NCI-H2171 treated with DMSO at 0.1 percent for 48 hours (cell line): ENCODE measurements at places on chromosomes 7 and 10.

- no peak for DNase-seq
Measured at GRCh38 chr10:42975005-42975493, 101.8 kb upstream of the RET start.

DNA sequence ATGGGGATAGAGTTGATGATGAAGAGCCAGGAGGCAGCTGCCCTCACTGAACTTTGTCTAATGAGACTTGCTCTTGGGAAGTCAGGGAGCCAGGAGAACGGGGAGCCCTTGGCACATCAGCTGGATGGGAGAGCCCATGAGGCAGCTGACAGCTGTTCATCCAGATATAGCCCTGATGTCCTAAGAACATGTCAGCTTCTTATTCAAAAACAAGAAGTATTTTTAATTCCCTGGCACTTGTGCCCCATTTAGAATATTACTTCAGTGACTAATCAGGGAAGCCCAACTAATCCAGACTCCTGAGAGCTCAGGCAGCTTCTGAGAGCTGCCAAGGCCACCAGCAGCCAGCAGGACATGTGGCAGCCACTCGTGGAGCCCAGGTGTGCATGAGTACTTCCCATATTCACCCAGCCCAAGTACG is 363.4 kb downstream of the GRID1 start:
- DNase-seq = no peak

DNA sequence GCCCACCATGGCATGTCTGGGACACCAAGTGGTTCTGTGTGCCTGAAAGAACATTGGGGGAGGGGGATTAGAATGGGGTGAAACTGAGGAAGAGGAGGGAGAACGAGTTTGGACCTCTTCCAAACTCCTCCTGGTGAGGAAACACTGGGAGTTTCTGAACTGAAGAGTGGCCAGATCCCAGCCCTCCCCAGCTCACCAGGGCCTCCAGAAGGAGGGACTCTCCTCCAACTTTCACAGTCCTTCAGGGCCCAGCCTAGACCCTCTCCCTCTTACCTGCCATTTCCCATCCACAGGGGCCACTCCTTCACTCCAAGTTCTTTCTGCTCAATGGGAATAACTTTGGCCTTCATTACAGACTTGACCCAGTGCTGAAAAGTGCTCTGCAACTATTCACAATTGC is 132.0 kb upstream of the FOXK1 start:
- DNase-seq = no peak

DNA sequence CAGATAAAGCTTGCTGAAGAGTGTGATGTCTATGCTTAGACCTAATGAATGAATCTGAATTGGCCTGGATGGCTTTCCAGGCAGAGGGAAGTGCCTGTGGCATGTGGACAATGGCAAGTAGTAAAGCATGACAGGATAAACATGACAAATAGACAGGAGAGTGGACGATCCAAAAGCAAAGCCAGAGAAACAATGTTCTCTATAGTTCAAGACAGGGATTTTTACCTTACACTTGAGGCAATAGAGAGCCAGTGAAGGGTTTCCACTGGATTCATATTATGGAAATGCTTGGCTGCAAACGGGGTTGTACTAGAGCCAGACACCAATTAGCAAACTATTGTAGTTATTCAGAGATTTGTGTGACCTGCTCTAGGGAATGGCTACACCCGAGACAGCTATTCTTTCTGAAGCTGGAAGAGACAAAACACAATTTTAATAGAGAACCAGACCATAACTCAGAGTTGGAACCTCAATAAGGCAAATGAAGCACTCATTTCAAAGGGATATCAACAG is 2.3 kb downstream of the AGMO start:
- DNase-seq = no peak

DNA sequence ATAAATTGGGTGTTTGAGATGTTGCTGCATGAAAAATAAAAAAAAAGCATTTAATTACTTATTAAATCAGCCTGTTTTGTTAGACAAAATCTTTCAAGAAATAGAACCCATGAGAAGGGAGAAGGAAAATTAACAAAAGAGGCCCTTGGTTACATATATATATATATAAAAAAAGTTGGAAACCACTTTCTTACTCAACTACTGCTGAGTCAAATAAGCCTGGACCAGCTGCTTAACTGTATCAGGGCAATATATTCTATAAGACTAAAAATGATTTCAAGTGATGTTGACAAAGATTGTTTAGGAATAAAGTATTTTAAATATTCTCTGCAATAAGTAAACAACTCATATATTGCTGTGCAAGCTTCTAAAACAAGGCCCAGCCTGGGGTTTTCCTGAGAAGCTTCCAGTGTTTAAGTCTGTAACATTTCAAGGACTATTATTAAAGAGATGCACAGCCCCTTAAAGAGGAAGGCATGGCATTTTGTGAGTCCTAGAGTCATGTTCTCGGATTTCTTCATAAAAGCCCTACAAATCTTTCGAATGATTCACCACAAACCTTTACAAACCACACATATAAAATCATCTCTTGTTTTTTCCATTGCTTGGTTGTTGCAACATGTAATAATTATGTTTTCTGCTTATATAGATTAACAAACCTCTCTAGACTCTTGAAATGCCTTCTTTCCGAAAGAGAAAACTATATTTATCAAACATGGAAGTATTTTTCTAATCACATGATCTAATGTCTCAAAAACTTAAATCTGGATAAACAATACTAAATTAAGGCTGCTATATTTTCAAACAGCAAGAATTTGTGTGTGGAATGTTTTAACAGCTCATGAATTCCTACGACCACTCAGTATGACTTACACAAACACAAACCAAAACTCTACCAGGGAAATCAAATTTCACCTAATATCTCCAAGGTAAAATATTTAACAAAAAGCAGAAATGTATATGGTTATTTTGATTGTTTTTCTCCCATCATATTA is 14.3 kb downstream of the JAZF1 start:
- no peak for DNase-seq

GRCh38 chr10:11468126-11468742 is 143.2 kb downstream of the USP6NL start:
- DNase-seq = no peak

- no peak for DNase-seq
Measured at GRCh38 chr7:23093111-23093510, 12.5 kb upstream of the KLHL7 start.

- no peak for DNase-seq
Measured at GRCh38 chr7:44385434-44386138, 60.2 kb upstream of the CAMK2B start.

GRCh38 chr10:44105696-44106095 is 279.2 kb downstream of the CXCL12 start:
- DNase-seq = no peak

DNA sequence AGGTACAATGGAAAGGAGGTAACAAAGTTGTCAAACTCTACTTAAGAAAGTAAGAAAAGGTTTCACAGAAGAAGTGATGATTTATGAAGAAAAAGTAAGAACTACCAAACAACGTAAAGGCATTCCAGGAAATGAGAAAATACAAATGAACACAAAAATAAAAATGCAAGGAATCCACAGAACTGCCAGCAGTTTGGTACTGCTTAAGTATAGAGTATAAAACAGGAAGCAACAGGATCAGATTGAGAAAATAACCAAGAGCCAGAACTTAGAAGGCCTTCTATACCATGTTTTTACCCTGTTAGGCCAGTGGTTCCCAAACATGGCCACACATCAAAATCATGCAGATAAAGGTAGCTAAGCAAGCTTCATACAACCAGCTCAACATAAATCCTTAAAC is 9.2 kb downstream of the NDUFA5 start:
- DNase-seq = no peak

DNA sequence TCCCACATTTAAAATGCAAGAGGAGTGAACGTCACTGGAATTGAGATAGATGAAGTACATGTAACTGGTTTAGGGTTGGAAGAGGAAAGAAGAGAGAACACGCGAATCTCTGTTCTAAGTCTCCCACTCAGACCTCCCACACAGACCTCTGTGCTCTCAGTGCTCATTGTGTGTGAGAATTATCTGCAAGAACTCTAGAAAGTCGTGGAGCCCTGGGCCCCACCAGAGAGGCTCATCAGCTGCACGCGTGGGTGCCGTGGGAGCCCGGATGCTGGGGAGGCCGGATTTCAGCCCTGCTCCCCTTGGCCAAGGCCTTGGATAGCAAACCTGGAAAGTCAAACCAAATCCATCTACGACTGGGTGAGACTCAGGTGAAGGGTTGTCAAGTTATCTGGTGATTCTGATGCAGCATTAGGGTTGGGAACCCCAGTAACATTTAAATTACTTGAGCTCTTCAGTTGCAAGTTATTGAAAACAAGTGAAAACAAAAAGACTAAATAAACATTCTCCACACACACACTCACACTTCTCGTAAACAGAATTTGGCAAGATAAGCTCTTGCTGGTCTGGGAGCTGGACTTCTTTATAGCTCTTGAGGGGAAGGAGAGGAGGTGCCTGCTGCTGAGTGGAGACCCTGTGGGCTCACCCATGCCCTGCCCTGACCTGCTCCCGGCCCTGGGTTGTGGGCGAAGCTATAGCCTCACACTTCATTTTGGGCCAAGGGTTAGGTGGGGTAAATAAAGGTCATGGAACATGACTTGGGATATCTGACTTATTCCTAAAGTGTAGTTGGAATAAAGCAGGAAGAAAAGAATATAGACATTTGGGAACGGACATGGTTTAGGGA is 250.3 kb downstream of the ADARB2 start:
- no peak for DNase-seq

DNA sequence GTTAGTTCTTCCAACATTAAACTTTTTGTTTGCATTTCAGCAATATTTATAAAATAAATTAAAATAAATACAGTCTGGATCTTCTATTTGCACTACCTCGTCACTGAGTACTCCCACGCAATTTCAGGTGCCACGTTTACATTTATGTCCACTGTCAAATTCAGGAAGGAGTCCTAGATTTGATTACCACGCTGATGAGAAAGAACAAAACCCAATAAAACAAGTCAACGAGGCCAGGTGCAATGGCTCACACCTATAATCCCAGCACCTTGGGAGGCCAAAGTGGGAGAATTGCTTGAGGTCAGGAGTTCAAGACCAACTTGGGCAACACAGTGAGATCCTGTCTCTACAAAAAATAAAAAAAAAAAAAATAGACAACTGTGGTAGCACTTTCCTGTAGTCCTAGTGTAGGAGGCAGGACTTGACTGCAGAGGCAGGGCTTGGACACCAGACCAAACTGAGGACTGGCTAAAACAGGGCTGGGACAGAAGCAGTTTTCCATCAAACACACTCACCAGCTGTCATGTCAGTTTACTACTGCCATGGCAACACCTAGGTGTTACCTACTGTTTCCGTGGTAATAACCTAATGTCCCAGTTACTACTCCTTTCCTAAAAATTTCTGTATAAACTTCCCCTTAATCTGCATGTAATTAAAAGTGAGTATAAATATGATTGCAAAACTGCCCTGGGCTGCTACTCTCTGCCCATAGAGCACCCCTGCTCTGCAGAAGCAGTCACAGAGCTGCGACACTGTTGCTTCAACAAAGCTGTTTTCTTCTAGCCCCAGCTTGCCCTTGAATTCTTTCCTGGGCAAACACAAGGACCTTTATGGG is 341.7 kb downstream of the PARD3 start:
- DNase-seq = no peak

- DNase-seq = no peak
Measured at GRCh38 chr7:110921595-110922151, 169.3 kb upstream of the LRRN3 start.

- DNase-seq = no peak
Measured at GRCh38 chr10:97669571-97669970, 17.5 kb downstream of the AVPI1 start.

- no peak for DNase-seq
Measured at GRCh38 chr7:70379210-70379609, 752.7 kb upstream of the GALNT17 start.

DNA sequence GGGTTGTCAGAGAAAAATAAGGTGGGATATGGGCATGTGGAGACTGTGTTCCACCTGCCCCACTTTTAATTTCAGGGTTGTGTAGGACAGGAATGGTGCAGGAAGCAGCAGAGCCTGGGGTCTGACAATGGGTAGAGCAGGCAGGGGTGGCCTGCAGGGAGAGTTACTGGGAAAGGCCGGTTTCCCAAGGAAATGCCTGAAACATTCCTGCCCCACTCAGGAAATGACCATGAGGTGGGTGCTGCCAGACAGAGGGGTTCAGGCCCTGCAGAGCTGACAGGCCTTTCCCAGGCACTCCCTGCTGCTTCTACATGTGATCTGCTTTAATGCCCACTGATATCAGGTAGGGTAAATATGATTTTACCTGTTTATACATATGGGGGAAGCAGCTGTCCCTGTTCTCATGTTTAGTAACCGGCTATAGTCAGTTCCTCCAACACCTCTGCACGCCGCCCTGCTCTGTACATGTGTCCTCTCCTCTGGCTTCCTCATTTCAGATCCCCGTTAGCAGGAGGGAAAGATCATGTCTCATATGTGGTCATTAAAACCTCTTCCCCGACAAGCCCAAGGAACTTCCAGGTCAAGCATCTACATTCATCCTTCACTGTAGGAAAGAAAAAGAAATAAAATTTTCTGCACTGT is 118.6 kb upstream of the PRSS58 start:
- no peak for DNase-seq

DNA sequence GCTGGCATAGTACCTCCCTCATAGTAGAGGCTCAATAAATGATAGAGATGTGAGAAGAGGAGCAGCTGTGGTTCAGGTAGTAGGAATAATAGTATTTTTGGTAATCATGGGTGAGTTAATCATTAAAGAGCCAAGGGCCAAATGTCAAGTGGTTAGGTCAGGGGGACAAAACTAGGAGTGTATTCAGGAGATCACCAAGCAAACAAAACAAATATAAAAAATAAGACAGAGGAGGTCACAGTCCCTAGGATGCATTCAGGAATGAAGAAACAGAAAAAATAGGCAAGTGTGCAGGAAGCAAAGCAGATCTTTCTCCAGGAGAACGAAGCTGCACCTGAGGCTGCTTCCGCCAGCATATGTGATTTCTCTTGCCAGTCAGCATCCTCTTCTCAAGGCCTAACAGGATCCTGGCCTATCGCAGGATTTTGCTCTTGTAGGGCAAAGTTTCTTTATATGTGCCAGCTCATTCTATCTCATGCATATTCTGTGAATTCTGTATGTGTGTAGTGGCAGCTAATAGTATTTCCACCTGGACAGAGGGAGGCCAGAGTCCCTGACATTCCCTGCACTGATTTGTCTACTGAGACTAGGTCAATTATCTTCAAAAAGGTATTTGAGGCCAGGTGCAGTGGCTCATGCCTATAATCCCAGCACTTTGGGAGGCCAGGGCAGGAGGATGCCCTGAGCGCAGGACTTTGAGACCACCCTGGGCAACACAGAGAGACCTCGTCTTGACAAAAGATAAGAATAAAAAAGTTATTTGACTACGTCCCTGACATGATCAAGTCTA is 82.7 kb downstream of the AKR1D1 start:
- no peak for DNase-seq

- no peak for DNase-seq
Measured at GRCh38 chr10:54194806-54195205, 606.2 kb downstream of the PCDH15 start.

- DNase-seq = peak; percentile 63
Measured at GRCh38 chr7:37208528-37208927, 240.1 kb downstream of the ELMO1 start.

GRCh38 chr7:101457001-101457750 is 94.5 kb downstream of the COL26A1 start:
- no peak for DNase-seq

GRCh38 chr7:116588225-116588624 is 63.4 kb downstream of the CAV1 start:
- no peak for DNase-seq

GRCh38 chr10:23914641-23915040 is 294.3 kb upstream of the KIAA1217 start:
- DNase-seq = no peak

GRCh38 chr10:74968667-74969061 is 142.3 kb downstream of the KAT6B start:
- no peak for DNase-seq
